ENCODE measurements at places on chromosomes 3 and 15. TPM values are rescaled to one million over a fixed set of nuclear protein-coding genes. Genes with fewer than 3 reads are reported as not detected.

GRCh38 chr3:150830745-150831144, 67.8 kb upstream of the SIAH2 start:
- H3K27ac ChIP-seq, result no peak overlapping the region
- H3K36me3 ChIP-seq, result peaks cover 7% of the 10 kb centered on the region
- DNase-seq, result no peak
- H3K4me3 ChIP-seq, result no peak overlapping the region
- peaks cover 7% of the 10 kb centered on the region for H3K27me3 ChIP-seq

DNA sequence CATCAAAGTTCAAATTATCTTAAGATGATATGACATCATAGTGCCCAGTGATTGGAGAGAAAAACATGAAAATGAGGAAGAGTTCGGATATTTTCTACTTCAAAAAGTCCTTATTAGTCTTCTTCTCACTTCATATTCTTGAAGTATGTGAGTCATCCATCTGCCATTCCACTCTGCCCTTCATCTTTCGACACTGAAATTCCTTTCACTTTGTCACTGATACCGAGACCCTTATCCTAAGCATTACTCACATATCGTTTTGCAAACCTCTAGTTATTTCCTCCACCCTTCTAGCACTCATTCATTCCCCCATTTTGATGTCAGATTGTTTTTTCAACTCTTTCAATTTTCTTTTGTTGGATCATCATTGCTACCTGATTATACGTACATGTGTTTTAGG, 4.0 kb downstream of the OR5H14 start:
- H3K36me3 ChIP-seq, result no peaks in the 10 kb centered on the region
- H3K27ac ChIP-seq, result no peak overlapping the region
- no peaks in the 10 kb centered on the region for H3K4me1 ChIP-seq
- H3K27me3 ChIP-seq, result no peaks in the 10 kb centered on the region
- no peak overlapping the region for H3K4me3 ChIP-seq

- DNase-seq, result no peak
- no peaks in the 10 kb centered on the region for H3K4me1 ChIP-seq
- peaks cover 8% of the 10 kb centered on the region for H3K36me3 ChIP-seq
These were observed 67.4 kb downstream of the FBLN2 start for GRCh38 chr3:13616359-13616758.

Gene PAQR5
- not detected for total RNA-seq

Gene IL5RA
- not detected for total RNA-seq

Gene GUCA1C
- total RNA-seq, result not detected

Gene RUBCN
- 46.1 TPM for total RNA-seq

DNA sequence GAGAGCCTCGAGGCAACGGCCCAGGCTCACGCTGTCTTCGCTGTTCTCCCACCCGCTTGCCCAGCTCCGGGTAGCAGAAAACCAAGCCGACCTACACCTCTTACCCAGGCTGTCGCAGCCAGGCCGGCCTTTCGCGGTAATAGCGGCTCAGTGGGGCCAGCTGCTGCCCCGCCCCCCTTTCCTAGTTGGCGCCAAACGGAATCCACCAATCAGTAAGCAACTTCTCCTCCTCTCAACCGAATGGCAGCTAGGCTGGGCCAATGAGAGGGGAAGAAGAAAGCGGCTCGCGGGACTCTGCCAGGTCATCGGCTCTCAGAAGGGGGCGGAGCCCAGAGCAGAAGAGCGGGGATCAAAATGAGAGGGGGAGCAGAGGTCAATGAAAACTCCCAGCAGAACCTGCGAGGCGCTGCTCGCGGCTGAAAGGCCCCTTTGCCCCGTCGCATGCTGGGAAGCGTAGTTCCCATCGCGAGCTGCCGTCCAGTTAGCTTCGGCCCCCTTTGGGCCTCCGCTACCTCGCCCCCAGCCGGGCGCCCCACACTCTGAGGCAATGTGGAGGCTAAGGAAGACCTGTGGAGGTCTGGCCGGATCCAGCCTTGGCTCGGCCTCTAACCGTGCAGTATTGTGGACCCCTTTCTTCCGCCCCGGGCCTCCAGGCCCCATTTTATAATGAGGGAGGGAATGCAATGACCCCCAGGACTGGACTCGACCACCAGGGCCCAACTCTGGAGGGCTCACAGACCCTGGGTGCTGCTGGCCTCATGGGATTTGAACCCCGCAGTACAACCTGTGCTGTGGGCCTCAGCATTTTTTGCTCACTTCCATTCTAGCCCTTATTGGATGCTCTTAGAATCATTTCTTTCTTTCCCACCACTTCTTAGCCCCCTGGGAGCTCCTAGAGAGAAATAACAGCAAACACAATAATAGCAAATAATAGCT, at the start of gene CDC25A:
Gene CDC25A (minus strand): TSS at position 152 of the 936 bp plus-strand sequence. CDS start 470 bp downstream, outside the sequence.
- peak within 1 kb of the TSS; percentile 86 for H3K27ac ChIP-seq
- peaks cover 10% of the 10 kb centered on the region for H3K27me3 ChIP-seq
- peak; percentile 94 for DNase-seq
- peaks cover 8% of the 10 kb centered on the region for H3K4me1 ChIP-seq

Gene LRRIQ4
- 0.29 TPM for total RNA-seq

DNA sequence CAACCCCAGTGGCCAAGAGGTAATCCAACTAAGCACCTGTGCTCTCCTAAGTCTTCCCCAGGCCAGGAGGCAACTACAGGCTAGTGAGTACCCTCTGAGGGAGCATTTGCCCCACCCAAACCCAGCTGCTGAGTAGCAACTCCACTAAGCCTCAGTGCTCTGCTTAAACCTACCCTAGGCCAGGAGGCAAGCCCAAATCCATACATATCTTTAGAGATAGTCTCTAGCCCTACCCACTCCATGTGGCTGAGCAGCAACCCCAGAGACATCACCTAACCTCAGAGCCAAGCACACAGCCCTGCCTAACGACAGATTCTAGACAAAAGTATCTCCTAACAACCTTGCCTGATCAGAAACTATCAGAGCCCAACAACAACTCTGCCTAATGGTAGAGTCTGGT, 132.8 kb upstream of the TTC14 start:
- H3K4me1 ChIP-seq, result no peaks in the 10 kb centered on the region
- DNase-seq, result no peak
- no peak overlapping the region for H3K4me3 ChIP-seq
- H3K36me3 ChIP-seq, result no peaks in the 10 kb centered on the region
- H3K27me3 ChIP-seq, result no peaks in the 10 kb centered on the region

Gene HYAL2
- 48.4 TPM for total RNA-seq
